ENCODE measurements at places on chromosomes 12 and 14.

GRCh38 chr14:57549765-57550420, 56.2 kb upstream of the CCDC198 start:
- DNase-seq = no peak

- DNase-seq = no peak
These were observed 37.2 kb downstream of the ATF7IP start for GRCh38 chr12:14402697-14403096.

DNA sequence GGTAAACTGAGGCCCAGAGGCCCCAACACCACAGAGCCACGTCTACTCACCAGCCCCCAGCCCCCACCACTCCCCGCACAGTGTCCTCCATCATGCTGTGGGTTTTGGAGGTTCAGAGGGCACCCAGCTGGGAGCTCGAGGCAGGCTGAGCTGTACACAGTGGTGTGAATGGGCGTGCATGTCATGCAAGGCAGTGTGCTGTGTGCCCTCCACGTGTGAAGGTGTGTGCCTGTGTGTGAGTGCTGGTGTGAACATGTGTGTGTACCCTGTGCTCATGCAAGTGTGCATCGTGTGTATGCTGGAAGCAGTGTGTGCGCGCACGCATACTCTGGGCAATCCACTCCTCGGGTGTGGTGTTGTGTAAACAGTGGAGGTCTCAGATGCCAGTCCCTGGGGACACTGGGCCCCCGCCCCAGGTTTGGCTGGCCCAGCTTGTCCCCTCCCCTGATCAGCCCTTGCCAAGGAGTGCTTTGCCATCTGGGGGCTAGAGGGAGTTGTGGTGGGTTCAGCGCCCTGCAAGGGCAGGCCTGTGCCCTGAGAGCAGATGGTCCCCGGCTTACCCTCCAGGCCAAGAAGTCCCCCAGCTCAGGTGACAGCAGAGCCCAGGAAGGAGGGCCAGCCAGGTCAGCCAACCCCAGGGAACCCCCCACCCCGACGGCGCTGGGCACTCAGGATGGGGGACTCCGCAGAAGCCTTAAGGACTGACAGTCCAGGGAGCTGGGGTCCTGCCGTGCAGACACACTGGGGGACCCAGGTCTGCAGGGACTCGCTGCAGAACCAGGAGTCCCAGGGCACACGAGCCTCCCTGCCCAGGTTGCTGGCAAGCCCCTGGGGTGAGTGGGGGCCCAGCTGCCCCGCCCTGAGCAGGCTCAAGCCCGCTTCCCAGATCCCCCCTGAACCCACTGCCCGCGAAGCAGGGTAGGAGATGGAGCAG, 23.8 kb upstream of the GPR132 start:
- peak; percentile 30 for DNase-seq

GRCh38 chr14:73260574-73260973, 23.3 kb downstream of the PAPLN start:
- DNase-seq = no peak
